GM18507 (cell line): ENCODE measurements at places on chromosomes 7 and 10.

- DNase-seq = no peak
Observed at GRCh38 chr7:67916571-67917436, 920.2 kb downstream of the TYW1 start.

- no peak for DNase-seq
Observed at GRCh38 chr10:124802313-124802675, 675 bp downstream of the ABRAXAS2 start.

- DNase-seq = no peak
Observed at GRCh38 chr10:17394854-17395253, 59.5 kb downstream of the ST8SIA6 start.

DNA sequence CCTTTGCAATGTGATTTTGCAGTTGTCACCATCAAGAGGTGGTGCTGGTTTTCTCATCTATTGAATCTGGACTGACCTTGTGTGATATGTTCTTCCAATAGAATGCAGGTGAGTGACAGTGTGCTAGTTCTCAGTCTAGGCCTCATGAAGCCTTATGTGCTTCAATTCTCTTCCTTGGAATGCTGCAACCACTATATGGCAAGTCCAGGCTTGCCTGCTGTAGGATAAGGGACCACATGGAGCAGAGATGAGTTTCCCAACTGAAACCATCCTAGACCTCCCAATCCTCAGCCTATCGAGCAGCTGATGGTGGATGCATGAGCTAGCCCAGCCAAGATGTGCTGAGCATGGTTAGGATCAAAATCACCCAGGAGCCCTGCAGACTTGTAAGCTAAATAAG lies 32.6 kb upstream of the ARHGAP21 start:
- DNase-seq = no peak

GRCh38 chr10:12308736-12309375 lies 40.5 kb upstream of the CAMK1D start:
- no peak for DNase-seq

DNA sequence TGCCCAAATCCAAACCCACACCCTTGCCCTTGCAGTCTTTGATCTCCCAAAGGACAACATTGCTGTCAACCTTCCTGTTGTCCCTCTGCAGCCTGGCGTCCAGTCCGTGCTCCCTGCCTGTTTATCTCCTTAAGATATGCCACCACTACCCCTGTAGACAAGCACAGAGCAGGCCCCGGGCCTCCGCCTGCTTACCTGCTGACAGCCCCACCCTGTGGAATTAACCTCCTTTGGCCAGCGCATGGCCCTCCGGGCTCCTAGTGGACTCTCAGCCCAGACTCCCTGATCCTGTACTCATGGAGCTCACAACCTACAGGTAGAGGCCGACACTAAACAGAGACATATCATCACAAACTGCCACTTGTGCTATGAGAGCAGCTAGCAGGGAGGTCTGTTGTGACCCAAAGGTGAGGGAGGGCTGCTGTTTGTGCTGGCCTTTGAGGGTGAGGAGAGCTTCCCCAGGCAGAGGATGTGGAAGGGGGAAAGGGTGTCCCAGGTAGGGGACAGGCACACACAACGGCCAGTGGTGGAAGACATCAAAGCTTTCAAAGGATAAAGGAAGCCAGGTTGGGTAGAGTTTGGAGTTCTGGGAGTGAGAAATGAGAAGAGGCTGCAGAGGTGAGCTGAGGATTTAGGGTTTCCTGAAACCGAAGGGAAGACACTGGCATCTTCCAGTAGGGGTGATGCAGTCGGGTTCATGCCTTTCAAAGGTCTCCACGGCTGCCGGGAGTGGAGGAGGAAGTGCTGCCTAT lies 174.5 kb upstream of the ZMIZ1 start:
- no peak for DNase-seq

- no peak for DNase-seq
Observed at GRCh38 chr7:24968165-24968564, 11.8 kb downstream of the OSBPL3 start.

- DNase-seq = no peak
Observed at GRCh38 chr7:142793156-142793555, 22.4 kb downstream of the PRSS2 start.

DNA sequence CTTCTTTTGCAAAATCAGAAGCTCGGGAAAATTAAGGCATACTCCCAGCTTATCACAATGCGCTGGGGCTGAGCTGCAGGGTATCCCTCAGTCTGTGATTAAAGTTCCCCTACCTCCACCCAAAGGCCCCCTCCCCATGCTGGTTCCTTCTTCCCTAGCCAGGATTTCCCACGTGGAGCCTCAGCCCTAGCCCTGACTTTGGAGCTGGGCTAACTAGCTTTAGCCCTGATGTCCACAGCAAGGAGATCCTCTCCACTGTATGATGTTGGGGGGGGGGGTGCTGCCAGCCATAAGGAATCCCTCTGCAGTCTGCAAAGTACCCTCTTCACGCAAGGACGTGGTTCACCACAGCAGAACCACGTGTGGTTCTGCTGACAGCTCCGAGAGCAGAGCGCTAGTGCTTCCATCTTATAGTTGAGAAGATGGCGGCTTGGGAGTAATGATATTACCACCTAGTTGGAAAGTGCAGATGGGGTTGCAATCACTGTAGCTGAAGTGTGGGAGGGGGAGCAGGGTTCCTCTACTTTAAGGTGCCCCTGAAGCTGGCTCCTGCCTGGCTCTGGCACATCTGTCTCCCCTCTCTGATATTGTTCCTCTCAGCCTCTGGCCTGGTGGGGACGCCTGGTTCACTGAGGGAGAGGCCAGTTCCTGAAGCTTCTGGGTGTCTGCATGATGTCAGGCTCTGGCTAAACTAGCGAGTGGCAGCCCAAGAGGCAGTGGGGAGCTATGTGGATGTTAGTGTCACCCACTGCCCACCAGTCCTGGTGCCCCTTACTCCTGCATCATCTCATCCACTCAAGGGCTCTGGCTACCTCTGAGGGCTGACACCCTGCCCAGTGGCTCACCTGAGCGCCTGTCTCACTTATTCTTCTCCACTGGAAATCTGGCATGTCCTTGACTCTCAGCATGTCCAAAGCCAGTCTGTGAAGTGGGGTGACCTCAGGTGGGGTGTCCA lies 270.7 kb downstream of the RPS24 start:
- DNase-seq = no peak

GRCh38 chr7:33645104-33645503 lies 260.2 kb upstream of the BMPER start:
- DNase-seq = no peak

GRCh38 chr10:66550351-66550750 lies 375.5 kb upstream of the LRRTM3 start:
- DNase-seq = no peak

DNA sequence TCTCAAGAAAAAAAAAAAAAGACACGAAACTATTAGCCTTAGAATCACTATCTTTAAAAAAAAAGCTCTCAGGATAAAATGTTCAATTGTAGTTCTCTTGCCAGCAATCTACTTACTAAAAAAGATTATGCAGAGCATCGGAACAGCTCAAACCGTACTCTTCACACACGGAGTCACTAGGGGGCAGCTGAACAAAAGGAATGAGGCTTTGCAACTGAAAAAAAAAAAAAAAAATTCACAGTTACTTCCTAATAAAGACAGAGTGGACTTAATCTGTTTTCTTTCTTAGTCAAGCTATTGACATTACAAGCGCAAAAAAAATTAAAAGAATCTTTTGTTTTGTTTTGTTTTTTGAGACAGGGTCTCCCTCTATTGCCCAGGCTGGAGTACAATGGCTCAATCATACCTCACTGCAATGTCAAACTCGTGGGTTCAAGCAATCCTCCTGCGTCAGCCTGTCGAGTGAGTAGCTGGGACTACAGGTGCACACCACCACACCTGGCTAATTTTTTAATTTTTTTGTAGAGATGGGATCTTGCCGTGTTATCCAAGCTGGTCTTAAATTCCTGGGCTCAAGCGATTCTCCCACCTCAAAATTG lies 11.5 kb downstream of the PMS2 start:
- DNase-seq = no peak

DNA sequence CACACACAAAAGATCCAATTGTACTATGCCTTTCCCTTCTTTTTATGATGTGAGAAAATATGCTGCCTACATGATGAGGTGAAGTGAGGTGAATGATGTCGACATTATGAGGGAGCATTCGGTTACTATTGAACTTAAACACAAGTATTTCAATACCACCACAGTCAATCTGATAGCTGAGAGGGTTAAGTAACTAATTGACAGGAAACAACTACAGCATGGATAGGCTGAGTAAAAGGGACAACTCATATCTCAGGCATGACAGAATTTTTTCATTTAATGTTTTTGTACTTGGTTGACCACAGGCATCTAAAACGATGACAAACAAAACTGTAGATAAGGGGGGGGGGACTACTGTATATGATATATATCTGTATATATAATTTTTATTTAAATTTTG lies 488.9 kb downstream of the SH2D4B start:
- DNase-seq = no peak

DNA sequence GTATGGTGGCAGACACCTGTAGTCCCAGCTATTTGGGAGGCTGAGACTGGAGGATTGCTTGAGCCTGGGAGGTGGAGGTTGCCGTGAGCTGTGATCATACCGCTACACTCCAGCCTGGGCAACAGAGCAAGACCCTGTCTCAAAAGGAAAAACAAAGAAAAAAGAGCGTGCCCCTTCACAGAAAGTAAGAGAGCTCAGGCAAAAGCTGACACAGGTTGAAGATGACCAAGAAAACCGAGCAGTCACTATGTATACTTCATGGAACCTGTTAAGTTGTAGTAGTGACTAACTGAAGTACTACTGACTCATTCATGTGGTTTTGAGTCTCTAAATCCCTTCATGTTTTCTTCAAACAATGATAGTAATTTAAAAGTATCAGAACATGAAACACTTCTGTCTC lies 1.2 kb upstream of the PRRT4 start:
- no peak for DNase-seq

GRCh38 chr10:99325281-99325680 lies 3.9 kb upstream of the CNNM1 start:
- DNase-seq = no peak

- no peak for DNase-seq
Observed at GRCh38 chr7:39659356-39660013, 36.1 kb downstream of the RALA start.

- DNase-seq = no peak
Observed at GRCh38 chr10:84335516-84335915, 7.1 kb downstream of the CCSER2 start.

- DNase-seq = no peak
Observed at GRCh38 chr7:48042636-48043035, 7.3 kb downstream of the C7orf57 start.

GRCh38 chr7:131511774-131512535 lies 44.5 kb downstream of the PODXL start:
- no peak for DNase-seq

GRCh38 chr10:23742368-23742767 lies 303.5 kb downstream of the OTUD1 start:
- DNase-seq = no peak

GRCh38 chr10:6988654-6989053 lies 408.6 kb upstream of the PRKCQ start:
- no peak for DNase-seq

DNA sequence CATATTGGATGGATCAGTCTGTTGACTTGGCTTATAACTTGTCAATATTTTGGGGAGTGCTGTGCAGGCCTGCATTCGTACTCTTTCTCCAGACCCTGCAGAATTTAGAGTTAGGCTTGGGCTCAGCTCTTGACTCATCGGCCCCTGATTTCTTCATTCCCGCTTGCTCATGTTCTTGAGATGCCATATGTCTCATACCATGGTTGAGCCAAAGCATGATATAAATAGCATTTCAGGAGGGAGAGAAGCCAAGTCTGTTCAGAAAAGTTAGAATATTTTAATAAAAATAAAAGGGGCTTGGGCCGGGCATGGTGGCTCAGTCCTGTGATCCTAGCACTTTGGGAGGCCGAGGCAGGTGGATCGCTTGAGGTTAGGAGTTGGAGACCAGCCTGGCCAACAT lies 898.1 kb downstream of the TYW1 start:
- no peak for DNase-seq

DNA sequence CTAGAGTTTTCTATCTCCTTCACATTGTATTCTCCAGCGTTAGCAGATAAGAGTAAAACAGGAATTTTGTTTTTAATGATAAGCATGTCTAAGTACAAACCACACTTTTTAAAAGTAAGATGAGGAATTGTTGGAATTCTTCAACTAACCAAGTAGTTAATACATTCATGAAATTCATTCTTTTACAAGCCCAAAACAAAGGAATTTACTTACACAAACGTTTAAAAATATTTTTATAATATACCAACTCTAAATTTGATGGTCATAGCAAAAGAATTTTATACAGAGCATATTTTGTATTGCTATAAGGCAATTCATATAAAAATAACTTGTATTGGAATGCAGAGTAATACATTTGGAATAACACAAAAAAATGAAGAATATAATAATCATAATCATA lies 51.3 kb downstream of the TWIST1 start:
- DNase-seq = no peak

GRCh38 chr7:828793-829561 lies 3.3 kb upstream of the SUN1 start:
- no peak for DNase-seq

DNA sequence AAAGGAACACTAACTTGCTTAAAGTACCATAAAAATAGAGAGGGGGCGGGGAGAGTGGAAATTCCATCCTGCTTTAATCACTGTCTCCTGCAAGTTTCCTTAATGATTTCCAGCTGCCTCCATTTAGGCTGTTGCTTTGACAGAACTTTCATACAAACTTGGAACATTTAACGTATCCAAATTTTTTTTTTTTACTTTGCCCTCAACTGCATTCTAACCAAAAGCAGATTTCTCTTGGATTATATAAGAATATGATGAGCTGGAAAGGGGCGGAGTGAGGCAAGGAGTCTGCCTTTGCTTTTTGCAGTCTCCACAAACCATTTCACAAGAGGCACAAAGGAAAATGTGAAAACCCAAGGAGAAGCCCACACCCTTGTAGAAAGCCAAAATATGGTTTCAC lies 46.6 kb upstream of the COL1A2 start:
- no peak for DNase-seq

- no peak for DNase-seq
Observed at GRCh38 chr7:136309407-136309806, 332.2 kb upstream of the MTPN start.

DNA sequence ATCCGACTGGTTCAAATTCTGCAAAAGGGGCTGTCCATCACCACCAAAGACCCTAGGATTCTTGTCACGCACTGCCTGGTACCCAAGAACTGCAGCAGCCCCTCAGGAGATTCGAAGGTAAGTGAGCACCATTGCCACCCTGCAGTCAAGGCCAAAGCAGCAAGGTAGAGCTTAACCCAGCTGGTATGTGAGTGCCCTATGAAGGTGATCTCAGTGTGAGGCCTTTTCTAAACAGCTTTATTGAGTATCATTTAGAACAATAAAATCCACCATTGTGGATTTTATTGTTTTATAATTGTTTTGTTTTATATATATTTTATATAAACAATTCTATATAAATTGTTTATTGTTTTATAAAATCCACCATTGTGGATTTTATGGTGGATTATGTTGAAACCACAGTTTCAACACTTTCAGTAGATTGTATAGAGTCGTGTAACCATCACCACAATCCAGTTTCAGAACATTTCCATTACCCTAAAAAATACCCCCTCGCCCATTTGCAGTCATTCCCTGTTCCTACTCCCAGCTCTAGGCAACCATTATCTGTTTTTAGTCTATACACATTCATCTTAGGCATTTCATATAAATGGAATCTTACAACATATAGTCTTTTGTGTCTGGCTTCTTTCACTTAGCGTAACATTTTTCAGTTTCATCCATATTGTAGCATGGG lies 20.1 kb upstream of the CALU start:
- DNase-seq = no peak

GRCh38 chr10:102163342-102163989 lies 11.3 kb downstream of the NOLC1 start:
- no peak for DNase-seq
